Stimulated activated CD4-positive, alpha-beta T cell treated with anti-CD3 and anti-CD28 coated beads, Interleukin-1b, Interleukin-23, amount 100 ng/mL, for 48 hours (primary cell): ENCODE measurements at places on chromosomes 2 and 18.

GRCh38 chr2:144592500-144593256 is 72.8 kb upstream of the ZEB2 start:
- no peak for DNase-seq

DNA sequence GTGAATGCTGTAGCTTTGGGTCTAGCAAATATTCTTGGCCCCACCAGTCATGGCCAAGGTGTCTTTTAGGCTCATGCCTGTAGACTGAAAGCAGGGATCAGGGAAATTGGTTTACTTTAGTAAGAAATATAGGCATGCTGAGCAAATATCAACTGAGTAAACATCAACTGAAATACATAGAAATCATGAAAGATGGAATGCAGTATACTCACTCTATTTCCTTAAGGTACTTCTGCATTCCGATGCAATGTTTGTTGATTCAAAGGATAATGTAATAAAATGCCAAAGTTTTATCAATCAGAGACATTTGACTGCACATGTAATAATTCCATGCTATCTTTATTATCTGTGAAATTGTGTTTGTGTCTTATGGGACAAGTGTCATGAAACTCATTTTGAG is 19.6 kb upstream of the IL1R1 start:
- DNase-seq = no peak

GRCh38 chr2:231714639-231715498 is 6.5 kb downstream of the PTMA start:
- peak; percentile 78 for DNase-seq

DNA sequence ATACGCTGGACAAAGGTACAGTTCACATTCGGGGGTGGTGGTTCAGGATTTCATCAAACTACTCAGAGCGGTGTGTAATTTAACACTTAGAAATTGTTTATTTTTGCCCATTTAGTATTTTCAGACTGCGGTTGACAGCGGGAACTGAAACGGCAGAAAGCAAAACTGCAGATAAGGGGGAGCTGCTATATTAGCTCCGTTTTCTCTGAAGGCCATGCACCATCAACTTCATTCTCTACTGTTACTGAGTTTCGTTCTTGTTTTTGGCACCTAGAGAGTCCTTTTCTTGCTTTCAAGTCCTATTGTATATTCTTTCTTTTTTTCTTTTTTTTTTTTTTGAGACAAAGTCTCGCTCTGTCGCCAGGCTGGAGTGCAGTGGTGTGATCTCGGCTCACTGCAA is 121.5 kb upstream of the SP3 start:
- DNase-seq = no peak

DNA sequence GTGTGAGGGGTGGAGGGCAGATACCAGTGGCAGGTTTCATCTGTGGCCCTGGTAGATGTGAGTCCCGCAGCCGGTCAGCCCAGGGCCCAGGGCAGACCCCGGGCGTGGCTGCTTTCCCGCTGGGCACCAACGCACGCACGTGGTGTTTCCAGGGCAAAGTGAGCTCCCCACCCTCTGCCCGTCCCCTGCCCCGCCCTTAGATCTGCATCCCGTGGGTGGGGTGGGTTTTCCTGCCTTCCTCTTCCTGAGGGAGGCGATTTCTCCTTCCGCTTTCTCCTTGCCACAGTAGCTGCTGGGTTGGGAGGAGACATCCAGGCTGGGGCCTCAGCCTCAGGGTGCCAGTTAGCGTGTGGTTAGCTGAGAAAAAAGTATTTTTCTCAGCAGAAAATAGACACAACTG is 49.6 kb downstream of the ODC1 start:
- no peak for DNase-seq
